Neural crest cell (in vitro differentiated cells): ENCODE measurements at places on chromosomes 1 and 21.

DNA sequence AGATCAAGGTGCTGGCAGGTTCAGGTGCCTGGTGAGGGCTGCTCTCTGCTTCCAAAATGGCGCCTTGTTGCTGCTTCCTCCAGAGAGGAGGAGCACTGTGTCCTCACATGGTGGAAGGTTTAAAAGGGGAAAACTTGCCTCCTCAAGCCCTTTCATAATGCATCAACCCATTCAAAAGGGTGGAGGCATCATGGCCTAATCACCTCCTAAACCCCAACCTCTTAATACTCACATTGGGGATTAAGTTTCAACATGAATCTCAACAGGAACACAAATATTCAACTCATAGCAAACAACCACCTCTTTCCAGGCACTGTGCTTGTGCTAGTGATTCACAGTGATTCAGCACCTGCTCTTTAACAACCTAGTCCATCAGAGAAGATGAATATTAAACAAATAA is 4.2 kb downstream of the S100A12 start:
- no peak for DNase-seq

- DNase-seq = no peak
Observed at GRCh38 chr21:46217511-46218196, 10.9 kb downstream of the LSS start.

DNA sequence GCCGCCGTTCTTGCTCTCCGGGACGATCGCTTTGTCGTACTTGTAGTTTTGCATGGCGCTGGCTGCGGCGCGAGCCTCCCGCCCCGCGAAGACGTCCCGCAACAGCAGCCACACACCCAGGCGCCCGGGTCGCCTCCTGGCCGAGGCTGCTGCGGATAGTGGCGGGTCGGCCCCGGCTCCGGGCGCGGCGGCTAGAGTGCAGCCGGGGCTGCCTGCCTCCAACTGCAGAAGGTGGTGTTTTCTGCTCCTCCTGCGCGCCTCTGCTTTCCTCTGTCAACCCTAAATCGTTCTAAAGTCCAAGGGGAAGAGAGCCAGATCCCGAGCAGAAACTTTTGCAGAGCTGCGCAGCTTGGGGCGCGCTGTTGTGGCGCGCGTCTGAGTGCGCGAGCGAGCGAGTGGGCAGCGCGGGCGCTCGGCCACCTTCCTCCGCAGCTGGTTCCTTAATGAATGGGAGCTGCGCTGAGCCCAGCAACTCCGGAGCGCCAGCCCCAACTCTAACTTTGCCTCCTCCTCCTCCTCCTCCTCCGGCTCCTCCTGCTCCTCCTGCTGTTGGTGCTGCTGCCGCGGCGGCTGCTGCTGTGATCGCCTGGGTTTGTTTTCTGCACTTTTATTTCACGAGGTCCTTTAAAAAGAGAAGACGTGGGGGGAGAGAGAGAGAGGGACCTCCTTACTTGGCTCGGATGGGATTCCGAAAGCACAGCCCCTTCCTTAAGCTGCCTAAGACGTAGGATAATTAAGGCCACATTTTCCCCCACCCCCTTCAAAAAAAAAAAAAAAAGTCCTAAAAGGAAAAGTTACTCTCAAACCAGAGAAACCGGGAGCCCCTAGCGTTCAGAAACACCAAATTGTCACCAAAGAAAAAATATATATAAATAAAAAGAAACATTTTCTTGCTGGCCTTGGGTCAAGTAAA is at the start of gene PLPP3:
PLPP3 (minus strand) TSS at position 601 of the 913 bp plus-strand sequence; CDS start at position 54, 547 bp downstream.
- peak; percentile 68 for DNase-seq

- no peak for DNase-seq
Observed at GRCh38 chr1:32311709-32312393, 20.0 kb downstream of the HDAC1 start.

GRCh38 chr1:204882479-204882878 is 11.8 kb downstream of the NFASC start:
- no peak for DNase-seq

- DNase-seq = no peak
Observed at GRCh38 chr21:39311164-39311563, 2.3 kb downstream of the BRWD1 start.

DNA sequence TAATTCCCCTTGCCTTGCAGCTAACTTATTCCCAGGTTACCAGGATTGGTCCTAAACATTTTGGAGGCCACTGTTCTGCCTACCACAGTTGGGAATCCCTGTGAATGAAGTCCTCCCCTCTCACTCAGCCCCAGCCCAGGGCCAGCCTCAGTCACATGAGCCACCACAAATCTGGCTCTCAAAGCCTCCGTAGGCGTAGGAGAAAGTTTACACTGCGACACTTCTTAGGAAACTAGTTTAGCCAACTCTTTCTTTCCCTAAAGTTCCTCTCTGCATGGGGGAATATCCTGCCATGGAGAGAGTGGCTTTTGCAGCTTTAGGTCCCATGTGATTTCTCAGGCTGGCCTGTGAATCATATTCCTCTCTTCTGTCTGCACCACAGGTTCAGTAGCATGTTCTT is 45.7 kb upstream of the ETV3 start:
- no peak for DNase-seq
